ENCODE measurements at places on chromosomes 5 and 9. TPM values are rescaled to one million over a fixed set of nuclear protein-coding genes. Genes with fewer than 3 reads are reported as not detected.

DNA sequence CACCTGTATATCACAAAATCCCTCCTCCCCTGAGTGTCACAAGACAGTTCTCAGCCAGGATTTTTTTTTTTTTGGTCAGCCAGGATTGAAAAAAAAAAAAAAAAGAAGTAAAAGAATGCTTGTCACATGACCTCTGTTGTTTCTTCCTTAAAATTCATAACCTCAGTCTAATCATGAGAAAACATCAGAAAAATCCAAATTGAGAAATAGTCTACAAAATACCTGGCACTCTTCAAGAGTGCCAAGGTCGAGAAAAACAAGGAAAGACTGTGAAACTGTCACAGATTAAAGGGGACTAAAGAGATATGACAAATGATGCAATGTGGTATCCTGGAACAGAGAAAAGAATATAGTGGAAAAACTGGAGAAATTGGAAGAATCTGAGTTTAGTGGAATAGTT, 58.5 kb upstream of the SUB1 start:
- no peak for DNase-seq

DNA sequence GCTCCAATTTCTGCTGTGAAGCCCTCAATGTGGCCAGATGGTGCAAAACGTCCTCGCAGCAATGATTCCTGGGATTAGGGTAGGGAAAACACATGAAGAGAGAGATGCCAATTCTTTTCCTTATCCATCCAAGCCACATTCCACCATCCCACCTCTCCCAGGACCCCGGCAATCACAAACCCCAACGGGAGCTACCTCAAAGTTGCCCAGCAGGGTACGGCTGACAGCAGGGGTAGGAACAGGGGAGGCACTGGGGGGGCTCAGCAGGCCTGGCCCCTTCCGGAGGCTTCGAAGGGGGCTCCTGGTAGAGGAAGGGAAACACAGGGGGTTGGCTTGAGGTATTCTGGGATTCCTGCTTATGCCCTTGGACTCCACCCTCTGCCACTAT, 3.4 kb upstream of the STOML2 start:
- no peak for DNase-seq

SLCO6A1 gene
- not detected for total RNA-seq

GRCh38 chr5:116844015-116844414, 269.4 kb upstream of the SEMA6A start:
- no peak for DNase-seq

GRCh38 chr5:110644357-110644756, 82.1 kb downstream of the TMEM232 start:
- no peak for DNase-seq

DNA sequence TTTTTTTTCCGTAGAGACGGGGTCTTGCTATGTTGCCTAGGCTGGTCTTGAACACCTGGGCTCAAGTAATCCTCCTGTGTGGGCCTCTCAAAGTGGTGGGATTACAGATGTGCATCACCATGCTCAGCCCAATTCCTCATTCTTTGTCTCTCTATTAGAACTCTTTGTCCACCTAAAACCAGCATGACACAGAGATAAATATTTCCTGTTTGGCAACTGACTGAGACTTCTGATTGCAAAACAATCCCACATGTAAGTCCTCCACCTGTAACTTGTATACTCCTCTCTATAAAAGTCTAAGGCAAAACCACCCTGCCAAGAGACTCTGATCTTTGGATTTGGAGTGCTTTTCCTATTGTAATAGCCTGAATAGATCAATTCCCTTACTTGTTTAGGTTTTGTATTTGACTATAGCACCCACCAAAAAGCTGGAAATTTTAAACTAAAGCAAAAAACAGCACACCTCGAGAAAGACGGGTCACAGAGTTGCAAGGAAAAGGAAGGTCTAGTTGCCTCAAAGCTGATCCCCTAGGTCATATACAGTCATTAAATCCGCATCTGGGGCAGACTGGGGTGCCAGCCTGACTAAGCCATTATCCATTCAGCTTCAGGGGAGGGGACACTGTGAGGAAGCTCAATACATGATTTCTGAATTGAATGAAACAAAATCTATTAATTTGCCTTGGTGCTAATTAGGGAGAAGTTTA, 13.5 kb upstream of the KIF27 start:
- DNase-seq, result no peak

GRCh38 chr9:82882748-82883147, 180.2 kb downstream of the RASEF start:
- no peak for DNase-seq

DNA sequence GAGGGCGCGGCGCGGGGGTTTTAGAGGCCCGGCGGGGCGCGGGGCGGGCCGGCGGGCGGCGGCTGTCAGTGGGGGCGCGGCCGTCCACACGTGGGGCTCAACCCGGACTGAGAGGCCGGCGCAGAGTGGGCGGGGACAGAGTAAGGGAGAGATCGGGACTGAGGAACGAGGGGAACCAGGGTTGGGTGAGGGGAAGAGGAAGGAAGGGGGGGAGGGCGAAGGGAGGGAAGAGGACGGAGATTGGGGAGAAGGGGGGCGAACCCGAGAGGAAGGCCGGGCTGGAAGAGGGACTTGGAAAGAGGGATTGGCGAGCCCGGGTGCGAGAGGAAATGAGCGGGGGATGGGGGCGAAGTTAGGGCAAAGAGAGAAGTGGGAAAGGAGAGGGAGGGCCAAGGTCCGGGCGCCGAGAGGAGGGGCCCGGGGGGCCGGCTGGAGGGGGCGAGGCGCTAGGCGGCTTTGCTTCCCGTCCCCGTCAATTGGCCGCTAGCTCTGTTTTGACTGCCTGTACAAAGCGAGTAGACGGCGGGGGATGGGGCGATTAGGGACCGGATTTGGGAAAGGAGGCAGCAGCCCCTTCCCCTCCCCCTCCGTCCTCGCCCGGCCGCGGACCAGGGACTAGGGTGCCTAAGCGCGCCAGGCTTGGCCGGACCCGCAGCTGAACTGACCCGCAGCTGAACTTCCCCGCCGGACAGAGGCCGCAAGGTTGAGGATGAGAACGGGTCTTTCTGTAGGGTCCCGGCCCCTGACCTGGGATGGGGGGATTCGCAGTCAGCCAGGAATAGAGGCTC, 399 bp upstream of the FBN2 start:
- no peak for DNase-seq

DNA sequence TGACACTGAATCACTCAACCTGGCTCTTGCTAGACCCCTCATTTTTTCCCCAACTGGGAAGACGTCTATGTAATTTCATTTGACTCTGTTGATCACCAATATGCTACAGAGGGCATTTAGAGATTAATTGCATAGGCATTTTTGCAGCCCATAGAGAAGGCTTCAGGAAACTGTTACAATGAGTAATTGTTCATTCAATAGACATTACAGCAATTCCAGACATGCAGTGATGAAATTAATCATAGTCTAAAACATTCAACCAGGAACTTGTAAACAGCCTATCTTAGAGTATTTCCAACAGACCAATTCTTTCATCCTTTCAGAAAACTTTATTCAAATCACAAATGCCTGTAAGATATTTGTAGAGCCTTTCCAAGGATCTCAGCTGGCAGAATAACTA, 122.3 kb downstream of the MARCHF11 start:
- no peak for DNase-seq

DNA sequence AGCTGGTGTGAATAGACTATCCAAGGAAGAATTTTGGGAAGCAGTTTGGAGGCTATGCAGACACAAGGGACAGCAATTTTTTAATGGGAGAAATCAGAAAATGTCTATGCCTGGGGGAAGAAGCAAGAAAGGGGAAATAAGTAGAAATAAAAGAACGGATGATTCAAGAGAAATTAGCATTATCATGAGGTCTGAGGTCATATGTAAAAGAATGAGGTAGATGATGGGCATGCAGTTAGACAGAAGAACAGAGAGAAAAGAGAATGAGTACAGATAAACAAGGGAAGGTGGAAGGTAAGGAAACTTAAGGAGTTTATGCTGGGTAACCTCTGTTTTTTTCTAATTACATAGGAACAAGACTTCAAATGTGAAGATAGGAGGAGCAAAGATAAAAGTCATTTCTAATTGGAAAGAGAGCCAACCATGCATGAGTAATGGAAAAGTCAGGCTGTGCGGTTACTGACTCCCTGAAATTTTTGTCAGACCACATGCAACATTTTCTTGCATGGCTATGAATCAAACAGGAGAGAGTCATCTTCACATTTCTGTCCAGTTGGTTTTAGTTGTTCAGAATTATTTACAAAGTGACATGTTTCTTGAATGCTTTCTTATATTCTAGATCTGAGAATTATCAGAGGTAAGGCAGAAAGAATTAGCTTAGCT, 101.0 kb upstream of the PIK3R1 start:
- no peak for DNase-seq

C8G gene
- not detected for total RNA-seq

- no peak for DNase-seq
Measured at GRCh38 chr5:6734243-6734700, 21.0 kb downstream of the TENT4A start.

CCDC180 gene
- 1.3 TPM for total RNA-seq

IDNK gene
- 5.5 TPM for total RNA-seq

TRAF2 gene
- total RNA-seq, result 38.8 TPM

DNA sequence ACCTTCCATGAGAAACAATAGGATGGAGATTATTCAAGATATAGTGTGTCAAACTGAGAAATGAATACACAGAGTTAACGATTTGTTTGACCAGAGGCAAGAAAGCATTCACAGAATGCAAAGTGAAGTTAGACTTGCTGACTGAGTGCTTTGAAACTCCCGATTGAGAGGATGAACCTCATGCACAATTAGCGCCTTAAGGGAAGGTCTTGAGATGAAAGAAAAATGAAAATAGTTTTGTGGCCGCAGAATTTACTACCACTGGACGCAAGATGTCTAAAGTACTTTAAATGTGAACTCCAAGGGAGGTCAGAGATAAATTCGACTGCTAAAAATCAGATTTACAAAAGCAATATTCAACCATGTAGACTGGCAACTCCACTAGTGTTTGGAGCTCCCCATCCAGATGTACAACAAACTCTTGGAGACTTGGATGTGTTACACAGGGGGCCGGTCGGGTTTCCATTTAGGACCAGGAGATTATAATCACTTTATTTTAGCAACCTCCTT, 707 bp upstream of the RIMOC1 start:
- no peak for DNase-seq

DNA sequence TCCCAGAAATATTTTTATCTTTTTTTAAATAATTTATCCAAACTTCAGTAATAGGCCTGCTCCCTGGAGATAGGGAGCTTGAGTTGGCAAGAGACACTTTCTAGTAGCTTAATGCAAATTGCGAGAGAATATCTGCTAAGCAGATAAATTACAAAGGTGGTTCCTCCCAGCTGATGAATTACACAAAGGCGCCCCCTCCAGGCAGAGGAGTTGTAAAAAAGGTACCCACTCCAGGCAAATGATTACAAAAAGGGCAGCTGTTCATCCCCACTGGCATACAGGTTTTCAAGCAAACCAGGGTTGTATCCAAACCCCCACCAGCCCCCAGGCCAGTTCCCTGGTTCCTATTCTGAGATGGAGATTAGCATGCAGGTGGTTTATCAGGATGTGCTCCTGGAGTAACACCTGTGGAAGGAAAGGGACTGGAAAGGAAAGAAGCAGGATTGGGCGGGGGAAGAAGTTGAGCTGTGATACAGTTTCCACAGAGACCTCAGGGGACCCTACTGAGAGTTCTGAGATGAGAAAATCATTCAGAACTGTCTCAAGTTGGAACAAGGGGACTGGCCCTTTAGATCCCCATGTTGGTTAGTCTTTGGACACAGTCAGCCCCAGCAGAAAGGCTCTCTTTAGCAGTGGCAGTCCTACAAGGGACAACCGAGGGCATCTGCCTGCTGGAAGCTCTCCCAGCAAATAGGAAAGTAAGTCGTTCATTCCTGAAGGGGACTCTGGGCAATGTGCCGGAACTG, 25.5 kb downstream of the ESM1 start:
- peak; percentile 40 for DNase-seq

GRIA1 gene
- not detected for total RNA-seq

GRCh38 chr5:6808462-6808861, 95.2 kb downstream of the TENT4A start:
- no peak for DNase-seq

DNA sequence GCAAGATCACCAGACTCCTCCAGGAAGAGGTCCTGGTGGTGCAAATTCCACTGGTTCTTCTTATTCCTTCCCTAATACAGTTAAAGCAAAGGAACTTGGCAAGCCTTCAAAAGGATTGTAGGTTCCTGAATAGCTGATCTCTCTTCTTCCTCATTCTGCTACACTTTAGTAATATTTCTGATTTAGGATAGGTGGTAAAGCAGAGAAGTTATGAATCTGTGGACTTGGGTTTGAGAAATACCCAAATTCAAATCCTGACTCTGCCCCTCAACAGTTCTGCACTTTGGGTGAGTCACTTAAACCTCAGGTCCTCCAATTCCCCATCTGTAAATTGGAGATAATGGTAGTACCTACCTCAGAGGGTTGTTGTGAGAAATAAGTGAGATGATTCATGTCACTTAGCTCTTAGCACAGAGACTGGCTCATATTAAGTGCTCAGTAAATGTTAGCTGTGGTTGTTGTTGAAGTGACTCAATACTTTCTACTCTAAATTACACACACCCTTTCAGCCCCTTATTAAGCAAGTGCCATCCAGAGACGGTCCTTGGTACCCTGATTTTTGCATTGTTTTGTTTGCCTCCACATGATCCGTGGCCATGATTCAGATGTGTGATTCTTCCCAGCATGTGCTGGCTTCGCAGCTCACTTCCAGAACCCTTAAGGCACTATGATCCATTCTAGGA, 5.2 kb downstream of the SH3RF2 start:
- DNase-seq, result no peak

ZNF354C gene
- total RNA-seq, result 6.7 TPM

PHYHD1 gene
- 0.52 TPM for total RNA-seq

Measured in activated naive CD8-positive, alpha-beta T cell treated with anti-CD3 and anti-CD28 coated beads for 36 hours (primary cell).